ENCODE measurements at places on chromosomes 16 and 17.

DNA sequence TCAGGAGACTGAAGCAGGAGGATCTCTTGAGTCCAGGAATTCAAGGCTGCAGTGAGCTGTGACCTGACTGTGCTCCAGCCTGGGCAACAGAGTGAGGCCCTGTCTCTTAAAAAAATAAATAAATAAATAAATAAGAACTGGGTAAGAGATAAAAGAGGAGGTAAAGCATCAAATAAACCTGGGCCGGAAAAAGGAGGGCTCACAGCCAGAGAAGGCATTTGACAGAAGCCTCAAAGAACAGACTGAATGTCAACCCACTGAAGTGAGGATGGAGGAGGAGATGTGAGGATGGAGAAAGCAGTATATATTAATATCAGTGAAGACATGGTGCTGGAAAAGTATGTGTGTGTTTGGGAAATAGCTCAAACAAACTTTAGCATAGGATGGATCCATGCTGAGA, 6.1 kb downstream of the NOG start:
- no peak for DNase-seq

- no peak for DNase-seq
These were observed 22.4 kb upstream of the RMI2 start for GRCh38 chr16:11322823-11323222.

- no peak for DNase-seq
These were observed 550 bp upstream of the RNF213 start for GRCh38 chr17:80260069-80260535.

DNA sequence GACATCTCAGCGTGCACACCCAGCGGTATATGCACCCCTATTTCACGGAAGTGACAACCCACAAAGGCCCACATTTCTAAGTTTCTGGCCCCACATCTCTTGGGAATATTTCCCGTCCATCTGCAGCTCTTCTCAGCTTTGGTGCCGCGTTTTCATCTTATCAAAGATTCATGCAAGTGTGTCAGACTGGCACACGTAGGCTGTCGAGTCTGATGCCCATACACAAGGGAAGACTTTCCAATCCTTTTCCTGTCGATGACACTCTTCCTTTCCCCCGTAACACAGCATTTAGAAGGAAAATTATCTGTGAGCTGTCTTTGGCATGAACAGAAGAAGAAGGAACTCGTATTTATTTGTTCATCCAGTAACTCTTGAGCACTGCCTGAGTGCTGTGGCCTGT, 83.0 kb downstream of the SHISA6 start:
- DNase-seq = no peak

DNA sequence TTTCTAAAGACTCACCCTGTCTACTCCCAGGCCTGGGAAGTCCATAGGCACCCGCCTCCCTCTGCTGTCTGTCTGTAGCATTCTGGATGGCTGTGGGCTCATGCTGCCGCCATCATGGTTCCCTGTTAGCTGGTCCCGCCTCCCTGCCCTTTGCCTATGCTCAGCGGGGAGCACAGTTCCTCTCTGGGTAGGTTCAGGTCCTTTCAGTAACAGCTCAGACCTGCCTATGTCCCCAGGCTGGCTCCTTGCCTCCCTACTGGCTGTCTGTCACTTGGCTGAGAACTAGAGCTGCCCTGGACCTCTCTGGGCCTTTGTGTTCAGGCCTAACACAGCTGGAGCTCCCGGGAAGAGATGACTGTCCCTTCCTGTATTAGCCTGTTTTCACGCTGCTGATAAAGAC, 317.9 kb downstream of the SNX29 start:
- no peak for DNase-seq
